ENCODE measurements at places on chromosomes 16 and 17.

DNA sequence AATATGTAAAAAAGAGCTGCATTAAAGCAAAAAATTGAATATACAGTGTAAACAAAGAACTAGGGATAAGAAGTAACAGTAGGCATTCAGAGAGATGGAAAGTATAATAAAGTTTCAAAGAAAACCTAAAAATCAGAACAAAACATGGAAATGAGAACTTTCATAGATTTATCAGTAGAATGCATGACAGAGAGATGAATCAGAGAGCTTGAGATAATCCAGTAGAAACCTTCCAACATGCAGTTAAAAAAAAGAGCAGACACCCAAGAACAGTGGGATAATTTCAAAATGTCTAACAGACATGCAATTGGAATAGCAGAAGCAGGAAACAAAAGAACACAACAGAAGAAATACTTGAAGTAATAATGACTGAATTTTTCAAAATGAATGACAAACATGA is 1384.2 kb downstream of the CDH11 start:
- DNase-seq, result no peak

- no peak for DNase-seq
Measured at GRCh38 chr16:2190659-2191445, 5.6 kb downstream of the CASKIN1 start.

DNA sequence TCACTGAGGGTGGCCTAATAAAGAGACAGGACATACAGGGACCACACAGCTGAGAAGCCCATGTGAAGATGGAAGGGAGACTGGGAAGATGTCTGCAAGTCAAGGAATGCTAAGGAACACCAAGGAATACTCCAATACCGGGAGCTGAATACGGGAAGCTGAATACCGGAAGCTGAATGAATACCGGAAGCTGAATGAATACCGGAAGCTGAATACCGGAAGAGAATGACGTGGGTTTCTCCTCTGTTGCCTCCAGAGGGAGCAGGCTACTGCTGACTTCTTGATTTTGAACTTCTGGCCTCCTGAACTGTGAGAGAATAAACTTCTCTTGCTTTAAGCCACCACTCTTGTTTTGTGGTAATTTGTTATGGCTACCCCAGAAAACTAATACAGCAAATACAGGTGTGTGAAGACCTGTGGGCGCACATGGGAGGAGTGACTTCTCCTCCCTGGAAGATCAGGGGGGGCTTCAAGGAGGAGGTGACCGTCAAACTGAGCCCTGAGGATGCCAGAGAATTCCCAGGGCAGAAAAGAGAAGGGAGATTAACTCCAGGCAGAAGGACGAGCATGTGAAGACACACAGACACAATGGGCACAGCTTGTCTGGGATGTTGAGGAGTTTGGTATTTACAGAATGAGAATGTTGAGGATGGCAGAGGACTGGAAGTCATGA is 259.9 kb downstream of the IRF8 start:
- no peak for DNase-seq

- DNase-seq, result peak; percentile 70
Measured at GRCh38 chr17:19341641-19342610, 20.6 kb downstream of the B9D1 start.

DNA sequence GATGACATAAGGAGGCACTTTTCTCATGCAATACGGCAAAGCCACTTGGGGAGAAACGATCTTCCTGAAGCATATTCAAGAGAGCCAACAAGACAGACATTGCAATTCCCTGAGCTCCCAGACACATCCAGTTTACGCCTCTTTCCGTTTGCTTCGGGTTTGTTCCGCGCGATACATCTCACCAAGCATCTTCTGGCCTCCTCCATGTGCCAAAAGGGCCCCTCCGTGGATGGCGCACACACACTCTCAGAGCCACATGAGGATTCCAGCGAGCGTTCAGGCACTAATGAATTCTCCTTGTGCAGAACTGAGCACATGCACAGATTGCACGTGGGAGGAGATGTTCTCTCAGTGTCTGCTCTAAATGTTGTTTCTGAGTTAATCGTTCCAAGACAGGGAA is 146.7 kb upstream of the SHISA6 start:
- DNase-seq, result no peak

- DNase-seq, result no peak
Measured at GRCh38 chr17:12995896-12996295, 21.9 kb downstream of the ELAC2 start.

DNA sequence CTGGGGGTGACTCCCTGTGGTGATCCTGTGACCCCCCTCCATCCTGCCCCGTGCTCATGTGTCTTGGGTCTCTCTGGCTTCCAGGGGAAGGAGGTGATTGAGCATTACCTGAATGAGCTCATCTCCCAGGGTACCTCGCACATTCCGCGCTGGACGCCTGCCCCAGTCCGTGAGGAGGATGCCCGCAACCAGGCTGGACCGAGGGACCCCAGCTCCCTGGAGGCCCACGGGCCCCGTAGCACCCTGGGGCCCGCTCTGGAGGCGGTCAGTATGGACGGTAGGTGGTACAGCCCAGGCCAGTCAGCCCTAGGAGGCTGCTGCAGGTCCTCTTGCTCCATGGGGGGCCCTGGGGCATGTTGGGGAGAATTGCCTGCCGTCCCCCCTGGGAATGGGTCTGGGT is 33.6 kb downstream of the SEC14L5 start:
- no peak for DNase-seq

GRCh38 chr16:31134091-31134571 is 1.4 kb downstream of the PRSS8 start:
- DNase-seq, result no peak

DNA sequence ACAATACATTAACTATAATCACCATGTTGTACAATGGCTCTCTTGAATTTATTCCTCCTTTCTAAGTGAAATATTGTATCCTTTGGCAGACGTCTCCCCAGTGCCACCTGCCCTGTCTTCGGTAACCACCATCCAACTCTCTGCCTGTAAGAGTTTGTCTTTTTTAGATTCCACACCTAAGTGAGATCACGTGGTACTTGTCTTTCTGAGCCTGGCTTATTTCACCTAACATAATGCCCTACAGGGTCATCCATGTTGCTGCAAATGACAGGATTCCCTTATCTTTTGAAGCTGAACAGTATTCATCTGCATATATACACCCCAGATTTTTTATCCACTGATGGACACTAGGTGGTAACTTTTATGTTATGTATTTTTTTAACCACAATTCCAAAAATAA is 24.2 kb downstream of the ORC6 start:
- no peak for DNase-seq

- DNase-seq, result no peak
Measured at GRCh38 chr16:85903559-85903958, 4.6 kb downstream of the IRF8 start.

- no peak for DNase-seq
Measured at GRCh38 chr16:30561089-30561816, 3.1 kb upstream of the ZNF764 start.

GRCh38 chr17:40281663-40282062 is 6.0 kb upstream of the CDC6 start:
- no peak for DNase-seq

- peak; percentile 64 for DNase-seq
Measured at GRCh38 chr16:66886321-66886720, 6.0 kb downstream of the PDP2 start.

DNA sequence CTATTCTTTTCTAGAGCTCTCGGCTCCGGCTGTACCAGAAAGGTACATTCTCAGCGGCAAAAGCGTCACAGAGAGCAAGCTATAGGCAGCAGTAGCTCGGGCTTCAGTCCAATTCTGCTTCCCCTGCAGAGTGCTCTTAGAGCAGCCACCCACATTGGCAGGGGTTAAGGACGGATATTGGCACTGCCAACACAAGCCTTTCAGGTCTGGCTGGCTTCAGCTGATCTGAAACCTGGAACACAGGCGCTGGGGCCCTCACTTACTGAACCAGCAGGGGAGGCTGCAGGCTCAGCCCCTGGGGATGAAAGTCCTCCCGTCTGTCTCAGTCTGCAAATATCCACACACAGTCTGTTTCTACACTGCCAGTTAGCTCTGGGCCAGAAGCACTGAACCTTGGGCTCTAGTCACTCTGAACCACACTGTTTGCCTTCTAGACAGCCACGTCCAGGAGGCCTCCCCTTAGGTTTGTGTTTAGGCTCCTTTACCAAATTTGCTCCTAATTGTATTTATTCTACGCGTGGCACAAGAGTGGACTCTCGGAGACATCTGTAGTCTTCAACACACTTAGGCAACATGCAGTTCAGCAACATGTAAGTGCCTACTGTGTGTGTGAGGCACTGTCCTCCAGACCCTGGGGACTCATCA is 40.1 kb downstream of the HIC1 start:
- peak; percentile 79 for DNase-seq

- DNase-seq, result no peak
Measured at GRCh38 chr17:75317671-75318070, 28.4 kb upstream of the SLC25A19 start.

GRCh38 chr17:47239967-47240651 is 13.5 kb upstream of the ITGB3 start:
- DNase-seq, result peak; percentile 96

DNA sequence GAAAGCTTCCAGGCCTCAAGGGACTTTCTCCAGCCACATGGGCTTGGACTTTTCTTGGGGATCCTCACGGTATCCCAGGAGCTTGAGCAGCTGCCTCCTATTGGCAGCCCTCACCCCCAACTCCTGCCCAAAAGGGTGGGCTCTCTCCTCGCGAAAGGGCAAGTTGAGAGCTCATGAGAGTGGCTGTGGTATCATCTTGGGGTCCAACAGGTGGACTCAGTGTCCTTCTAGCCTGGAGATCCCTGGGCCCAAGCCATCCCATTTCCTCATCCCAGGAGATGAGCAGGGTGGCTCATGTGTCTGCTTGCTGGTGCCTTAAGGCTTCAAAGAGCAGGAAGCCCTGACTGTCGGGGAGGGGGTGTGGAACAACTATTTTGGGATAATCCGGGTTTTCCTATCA is 17.7 kb downstream of the TBX4 start:
- DNase-seq, result no peak

- no peak for DNase-seq
Measured at GRCh38 chr16:13554005-13554404, 365.9 kb upstream of the ERCC4 start.

GRCh38 chr16:59878479-59878878 is 1144.4 kb upstream of the GOT2 start:
- peak; percentile 1 for DNase-seq

DNA sequence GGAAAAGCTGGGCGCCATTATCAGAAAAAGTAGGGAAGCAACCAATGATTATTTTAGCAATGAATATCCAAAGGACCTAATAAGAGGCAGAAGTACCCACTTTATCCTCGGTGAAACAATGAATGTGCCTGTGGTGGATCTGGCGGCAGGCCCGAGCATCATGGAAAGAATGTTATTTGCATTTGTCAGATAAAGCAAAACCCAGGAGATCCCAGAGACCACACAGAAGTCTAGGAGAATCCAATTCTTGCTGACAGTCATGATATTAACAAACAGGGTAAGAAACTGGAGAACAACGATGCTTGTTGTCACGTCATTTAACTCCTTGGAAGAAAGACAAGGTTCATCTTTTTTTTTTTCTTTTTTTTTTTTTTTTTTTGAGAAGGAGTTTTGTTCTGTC is 12.0 kb upstream of the TNRC6A start:
- DNase-seq, result no peak

DNA sequence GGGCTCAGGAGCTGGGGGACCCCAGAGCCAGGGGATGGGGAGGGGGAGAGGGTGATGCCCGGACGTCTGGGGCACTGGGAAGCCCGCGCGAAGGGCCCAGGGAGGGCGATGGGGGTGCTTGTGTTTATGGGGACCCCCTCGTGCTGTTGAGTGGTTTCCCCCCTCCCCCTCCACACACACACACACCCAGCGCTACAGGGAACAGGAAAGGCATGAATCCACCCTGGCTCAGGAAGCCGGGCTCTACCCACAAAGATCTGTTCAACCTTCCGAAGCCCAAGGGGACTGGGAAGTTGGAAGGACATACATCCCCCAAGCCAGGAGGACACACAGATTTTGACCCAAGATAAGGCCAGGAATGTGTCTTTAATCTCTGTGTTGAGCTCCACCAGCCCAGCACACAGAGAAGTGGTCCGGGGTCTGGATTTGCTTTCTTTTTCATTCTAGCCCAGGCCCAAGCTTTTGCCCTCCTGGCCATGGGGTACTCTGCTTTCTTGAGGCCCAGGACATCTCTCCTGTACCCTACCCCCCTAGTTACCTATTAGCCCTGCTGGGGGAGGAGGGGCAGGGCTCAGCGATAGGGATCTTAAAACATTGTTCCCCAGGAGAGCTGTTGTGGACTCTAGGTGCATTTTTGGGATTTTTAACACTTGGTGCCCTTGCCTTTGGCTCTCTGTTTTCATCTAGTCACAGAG is 1.2 kb downstream of the UBALD2 start:
- DNase-seq, result peak; percentile 39

DNA sequence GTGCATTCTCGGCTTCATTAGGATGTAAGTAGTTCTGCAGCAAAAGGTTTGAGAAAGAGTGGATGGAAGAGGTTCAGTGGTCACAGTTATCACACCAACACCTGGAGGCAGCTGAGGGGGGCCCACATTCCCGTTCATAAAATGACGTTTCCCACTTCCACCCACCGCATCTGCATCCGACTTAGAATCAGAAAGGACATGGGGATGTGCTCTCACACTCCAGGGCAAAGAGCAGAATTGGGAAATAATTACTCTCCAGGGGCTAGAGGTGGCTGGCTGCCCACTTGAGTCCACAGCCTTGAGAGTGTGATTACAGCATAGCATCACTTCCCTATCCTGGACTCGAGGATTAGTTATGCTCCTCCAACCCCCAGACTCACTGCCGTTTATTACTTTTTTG is 122.0 kb downstream of the CPPED1 start:
- no peak for DNase-seq

Data from fibroblast of villous mesenchyme (primary cell).